Caki2 (cell line): ENCODE measurements at places on chromosomes 11 and 22.

DNA sequence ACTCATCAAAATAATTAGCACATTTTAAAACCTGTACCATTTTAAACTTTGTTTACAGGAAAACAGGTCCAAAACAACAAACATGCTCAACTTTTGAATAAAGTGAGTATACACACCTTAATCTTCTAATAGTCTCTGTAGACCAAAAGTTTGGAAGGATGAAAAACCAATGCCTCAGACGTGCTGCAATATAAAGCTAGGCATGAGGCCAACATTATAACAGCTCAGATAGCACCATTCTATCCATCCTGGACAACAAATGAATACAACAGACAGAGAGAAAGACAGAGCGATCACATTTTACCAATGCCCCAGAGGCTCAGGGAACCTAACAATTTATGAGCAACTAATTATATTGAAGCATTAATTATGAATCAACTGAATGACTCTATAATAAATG lies 77.0 kb downstream of the PAK1 start:
- no peak for DNase-seq

DNA sequence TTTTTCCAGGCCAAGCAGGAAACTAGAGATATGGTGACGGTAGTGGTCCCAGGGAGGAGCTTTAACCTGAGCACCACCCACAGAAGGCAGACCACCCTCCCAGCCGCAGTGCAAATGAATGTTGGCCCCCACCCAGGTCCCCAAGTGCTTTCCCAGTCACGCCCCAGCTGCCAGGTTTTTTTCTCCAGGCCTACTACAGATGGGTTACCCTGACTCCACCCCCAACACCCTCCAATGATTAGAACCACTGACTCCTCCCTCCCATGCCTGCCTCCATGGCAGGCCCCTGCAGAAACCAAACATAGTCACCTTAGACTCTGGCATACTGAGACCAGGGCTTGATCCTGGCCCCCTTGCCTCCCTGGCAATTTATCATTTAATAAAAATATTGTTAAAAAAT lies 58.7 kb upstream of the CHST1 start:
- no peak for DNase-seq

GRCh38 chr11:102564110-102564509 lies 33.6 kb upstream of the MMP7 start:
- peak; percentile 52 for DNase-seq

DNA sequence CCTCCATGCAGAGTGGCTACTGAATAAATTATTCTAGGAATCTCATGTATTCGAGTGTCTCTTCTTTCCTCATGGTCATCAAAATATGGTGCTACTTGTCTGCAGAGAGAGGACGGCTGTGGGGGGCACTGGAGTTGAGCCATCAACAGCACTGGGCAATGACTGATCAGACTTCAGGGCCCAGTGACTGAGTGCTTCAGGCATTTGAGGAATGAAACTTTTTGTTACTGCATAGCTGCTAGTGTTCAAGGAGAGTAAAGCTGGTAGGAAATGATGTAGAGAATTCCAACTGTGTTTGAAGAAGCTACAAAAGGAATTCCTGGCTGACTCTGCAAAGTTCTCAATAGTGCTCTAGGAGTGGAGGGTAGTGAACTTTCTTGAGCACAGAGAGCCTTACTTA lies 277.7 kb downstream of the CADM1 start:
- peak; percentile 80 for DNase-seq

- DNase-seq: no peak
These were observed 179.4 kb upstream of the SNX19 start for GRCh38 chr11:131095511-131096185.

- DNase-seq: no peak
These were observed 2.2 kb upstream of the VWCE start for GRCh38 chr11:61297341-61297740.

DNA sequence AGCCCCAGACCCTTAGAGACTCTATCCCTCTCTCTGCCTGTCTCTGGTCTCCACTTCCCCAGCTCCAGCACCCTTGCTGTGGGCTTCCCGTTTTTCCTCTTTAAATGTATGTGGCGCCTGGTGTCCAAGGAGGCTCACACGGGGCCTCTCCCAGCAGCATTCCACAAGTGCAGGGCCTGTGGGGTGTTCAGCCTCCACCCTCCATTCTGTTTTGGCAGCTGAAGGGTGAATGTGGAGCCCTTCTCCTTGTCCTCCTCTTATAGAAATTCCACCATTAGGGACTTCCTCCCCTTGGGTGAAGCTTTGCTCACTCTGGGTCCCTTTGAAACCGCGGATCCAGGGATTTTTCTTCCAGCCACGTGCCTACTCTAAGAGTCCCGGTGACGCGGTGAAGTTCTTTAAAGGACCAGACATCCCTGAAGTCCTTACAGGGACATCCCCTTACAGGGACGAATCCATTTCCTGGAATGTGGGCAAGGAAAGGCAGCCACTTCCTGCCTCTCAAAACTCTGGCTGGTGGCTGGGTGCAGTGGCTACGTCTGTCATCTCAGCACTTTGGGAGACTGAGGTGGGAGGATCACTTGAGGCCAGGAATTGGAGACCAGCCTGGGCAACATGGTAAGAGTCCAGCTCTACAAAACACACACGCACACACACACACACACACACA lies 1.6 kb upstream of the TSPAN18 start:
- DNase-seq: no peak

- DNase-seq: peak; percentile 35
These were observed 197.7 kb downstream of the CASP12 start for GRCh38 chr11:104700609-104701008.

GRCh38 chr22:42621505-42622002 lies 6.9 kb upstream of the POLDIP3 start:
- peak; percentile 90 for DNase-seq

- DNase-seq: no peak
These were observed 5.9 kb upstream of the OR52L1 start for GRCh38 chr11:5992604-5993251.

- no peak for DNase-seq
These were observed 214.7 kb upstream of the CADM1 start for GRCh38 chr11:115718945-115719344.

DNA sequence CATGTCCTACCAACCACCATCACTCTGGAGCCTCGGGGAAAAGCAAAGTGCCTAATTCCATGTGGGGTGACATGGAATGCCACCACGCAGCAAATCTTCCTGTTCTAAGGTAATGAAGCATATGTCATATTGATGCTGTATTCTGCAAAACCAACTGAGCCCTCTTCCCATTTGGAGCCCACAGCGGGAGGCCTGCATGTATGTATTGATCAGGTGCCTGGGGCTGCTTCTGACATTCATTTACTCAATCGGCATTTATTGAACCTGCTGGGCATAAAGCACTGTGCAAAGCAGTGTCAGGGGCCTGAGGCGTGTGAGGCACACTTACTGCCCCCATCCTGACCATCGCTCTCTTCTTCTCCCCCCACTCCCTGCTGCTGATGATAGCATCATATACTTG lies 39.1 kb downstream of the ANKK1 start:
- DNase-seq: no peak

DNA sequence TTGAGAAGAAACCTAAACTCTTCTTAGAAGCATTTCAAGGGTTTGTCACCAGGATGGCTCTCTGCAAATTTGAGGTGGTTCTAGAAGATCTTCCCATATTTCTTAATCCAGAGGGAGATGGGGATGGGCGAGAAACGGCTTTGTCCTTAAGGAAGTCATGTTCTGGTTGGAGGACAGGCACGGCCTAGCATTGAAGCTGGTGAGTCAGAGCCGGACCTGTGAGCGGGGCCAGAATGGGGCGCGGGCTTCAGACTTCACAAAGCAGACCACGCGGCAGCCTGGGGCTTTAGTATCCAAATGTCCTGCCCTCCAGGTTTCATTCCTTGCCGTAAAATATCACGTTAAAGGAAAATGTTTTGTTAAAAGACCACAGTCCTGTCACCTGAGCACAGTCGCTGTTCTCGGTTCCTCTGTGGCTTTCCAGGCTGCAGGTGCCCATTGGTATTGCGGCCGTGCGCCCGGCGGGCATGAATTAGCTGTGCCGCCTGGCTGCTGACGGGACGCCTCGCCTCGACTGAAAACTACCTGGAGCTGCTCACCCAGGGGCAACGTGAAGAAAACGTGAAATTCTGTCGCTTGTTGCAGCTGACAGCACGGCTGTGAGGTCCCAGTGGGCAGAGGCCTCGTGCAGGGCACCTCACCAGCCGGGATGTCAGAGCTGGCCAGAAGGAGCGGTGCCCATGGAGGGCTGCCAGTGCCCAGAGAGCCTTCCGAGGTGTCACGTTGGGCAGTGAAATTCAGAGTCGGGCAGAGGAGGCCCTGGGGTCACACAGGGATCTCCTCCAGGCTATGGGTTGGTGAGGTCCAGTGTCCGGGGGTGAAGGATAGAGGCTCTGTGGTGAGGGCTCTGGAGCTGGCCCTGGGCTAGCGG lies 59.0 kb downstream of the LRP5 start:
- no peak for DNase-seq

GRCh38 chr22:20979243-20979809 lies 2.8 kb upstream of the LZTR1 start:
- peak; percentile 64 for DNase-seq

DNA sequence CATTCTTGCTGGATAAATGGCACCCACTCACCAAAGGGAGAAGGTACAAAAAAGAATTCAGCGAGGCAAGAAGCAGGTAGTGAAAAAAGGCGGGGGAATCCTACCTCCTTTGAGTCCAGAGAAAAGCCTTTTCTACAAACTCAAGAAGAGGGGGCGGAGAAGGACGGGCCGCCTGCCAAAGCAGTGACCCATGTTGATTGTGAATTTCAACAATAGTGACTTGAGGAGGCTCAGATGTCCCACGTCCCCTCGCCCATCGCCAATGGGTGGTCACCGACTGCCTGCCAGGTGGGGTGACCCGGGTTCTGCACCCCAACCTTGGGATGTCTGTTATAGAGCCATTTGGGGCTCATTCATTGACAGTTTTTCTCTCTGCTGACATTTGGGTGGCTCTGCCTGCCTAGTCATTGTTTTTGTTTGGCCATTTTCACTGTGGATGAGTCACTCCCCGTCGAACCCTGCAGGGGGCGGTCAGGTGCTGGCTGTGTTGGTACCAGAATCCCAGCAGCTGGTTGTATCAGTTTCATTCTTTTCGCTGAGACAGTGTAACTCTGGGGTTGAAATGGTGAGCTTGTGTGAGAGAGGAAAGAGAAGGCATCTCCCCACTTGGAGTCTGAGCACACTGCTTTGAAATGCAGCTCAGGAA lies 163.4 kb upstream of the NCAM1 start:
- peak; percentile 71 for DNase-seq

DNA sequence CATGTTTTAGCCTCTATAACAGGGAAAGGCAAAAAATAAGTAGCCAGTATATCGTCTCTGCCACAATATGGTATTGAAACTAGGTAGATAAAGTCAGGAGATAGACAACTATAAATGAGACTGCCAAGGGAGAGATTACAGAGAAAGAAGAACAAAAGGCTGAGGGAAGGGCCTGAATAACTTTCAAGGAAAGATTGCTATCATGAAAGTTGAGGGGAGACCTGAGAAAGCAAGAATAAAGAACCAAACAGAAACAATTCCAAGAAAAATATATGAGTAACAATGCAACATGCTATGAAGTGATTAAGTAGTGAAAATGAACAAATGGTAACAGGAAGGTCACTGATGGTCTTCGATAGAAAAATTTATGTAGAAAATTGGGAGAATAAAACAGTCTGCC lies 690.1 kb downstream of the METTL15 start:
- no peak for DNase-seq

GRCh38 chr22:46774253-46774979 lies 12.0 kb downstream of the TBC1D22A start:
- DNase-seq: no peak

GRCh38 chr11:29538339-29539036 lies 478.3 kb downstream of the KCNA4 start:
- DNase-seq: no peak

DNA sequence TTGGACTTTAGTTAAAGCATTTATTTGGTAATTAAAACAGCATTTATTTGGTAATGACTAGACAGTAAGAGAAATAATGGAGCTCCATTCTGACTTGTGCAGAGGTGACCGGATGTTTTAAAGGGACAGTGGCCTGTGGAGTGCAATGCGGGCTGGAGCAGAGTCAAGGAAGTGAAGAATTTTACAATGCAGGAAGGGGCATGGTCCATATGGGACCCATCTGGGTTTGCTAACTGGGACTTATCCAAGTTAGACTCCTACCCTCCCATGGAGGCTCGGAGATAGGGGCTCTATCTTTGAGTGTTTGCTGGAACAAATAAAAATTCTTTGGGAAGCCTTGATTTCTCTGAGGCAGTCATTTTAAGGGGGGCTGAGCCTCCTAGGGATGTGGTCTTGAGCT lies 59.9 kb upstream of the MYO18B start:
- DNase-seq: no peak

- DNase-seq: no peak
These were observed 24.3 kb downstream of the IZUMO1R start for GRCh38 chr11:94328587-94329080.

GRCh38 chr22:32574411-32574810 lies 99.8 kb downstream of the FBXO7 start:
- DNase-seq: no peak

DNA sequence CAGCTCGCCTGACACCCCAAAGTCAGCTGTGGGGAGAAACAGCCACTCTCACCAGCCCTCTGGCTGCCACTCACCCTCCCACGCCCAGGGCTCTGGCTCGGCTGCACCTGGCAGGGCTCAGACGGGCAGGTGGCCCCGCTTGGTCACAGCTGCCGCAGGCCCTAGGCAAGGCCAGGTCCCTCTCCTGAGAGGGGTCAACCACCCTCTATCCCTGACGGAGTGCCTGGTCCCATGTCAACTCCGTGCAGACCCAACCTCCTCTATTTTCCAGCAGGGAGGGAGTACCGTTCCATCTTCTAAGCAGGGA lies 1.9 kb downstream of the MAP4K2 start:
- DNase-seq: no peak

GRCh38 chr11:122126024-122126688 lies 10.1 kb upstream of the BLID start:
- DNase-seq: no peak

DNA sequence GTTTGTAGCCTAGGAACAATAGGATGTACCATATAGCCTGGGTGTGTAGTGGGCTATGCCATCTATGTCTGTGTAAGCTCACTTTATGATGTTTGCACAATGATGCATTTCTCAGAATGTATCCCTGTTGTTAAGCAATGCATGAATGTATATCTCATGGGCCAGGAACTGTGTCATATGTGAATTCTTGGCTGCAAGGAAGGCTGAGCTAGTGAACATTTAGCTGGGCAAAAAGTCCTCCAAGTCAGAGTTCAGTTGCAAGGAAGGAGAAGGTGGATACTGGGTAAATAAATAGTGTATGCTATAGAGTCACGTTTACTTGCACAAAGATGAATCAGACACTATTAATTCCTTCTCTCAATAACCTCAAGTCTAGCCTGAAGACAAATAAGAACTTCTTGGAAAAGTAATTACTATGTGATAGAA lies 136.1 kb downstream of the EHF start:
- DNase-seq: no peak

DNA sequence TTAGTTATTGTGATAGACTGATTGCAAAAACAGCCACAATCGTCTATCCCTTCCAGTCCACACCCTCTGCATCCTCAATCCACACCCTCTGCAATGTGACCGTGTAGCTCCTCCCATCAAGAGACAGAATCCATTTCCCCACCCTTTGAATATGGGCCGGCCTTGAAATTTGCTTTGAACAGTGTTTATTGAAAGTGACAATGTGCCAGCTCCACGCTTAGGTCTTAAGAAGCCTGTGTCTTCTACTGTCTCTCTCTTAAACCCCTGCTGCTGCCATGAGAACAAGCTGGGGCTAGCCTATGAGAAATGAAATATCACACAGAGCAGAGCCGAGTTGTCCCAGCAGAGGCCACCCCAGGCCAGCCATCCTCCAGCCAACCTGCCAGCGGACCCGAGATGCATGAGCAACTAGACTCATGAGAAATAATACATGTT lies 22.3 kb upstream of the MICAL2 start:
- peak; percentile 48 for DNase-seq
